ENCODE measurements at places on chromosomes 4 and X.

DNA sequence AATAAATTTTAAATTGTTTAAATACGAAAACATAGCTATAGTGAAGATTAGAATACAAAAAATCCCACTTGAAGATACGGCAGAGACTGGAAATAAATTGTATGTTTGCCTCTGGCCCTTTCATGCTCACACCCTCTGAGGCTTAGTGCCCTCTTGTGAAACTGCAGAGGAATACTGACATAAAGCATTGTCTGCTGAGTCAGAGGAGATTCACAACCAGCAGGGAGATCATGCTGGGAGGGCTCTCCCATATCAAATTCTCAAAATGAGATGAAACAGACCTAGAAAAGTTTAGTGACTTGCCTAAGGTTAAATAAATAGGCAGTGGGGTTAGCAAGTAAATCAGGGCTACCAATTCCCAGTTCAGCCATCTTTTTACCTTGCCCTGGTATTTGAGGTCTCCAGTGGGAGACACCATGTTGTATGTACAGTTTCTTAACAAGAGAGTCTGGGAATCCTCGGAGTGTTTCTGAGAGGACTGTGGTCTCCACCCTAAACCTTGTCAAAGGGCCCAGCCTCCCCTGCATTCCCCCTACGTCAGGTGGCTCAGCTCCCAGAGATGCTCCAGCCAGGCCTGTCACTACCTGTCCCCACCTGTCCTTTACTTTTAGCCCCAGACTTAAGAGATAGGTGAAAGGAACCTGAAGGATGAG, 581.4 kb upstream of the DIPK2B start:
- no peak for DNase-seq

DNA sequence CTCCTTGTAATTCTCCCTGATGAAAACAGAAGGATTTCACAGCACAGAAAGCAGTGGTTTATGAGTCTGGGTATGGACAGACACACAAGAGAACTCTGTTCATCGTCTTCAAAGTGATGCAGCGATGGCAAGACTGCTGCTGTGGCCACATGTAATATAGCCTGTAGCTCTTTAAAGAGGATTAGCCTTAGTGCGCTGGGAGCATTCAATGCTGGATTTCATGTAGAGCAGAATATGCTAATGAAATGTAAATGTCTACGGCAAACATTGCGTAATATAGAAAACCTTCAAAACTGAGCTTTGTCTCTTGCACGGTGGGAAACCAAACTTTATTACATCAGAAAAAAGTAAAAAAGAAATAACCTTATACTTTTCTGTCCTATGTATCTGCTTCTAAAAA, 42.9 kb downstream of the ALPK1 start:
- DNase-seq, result no peak

GRCh38 chr4:25856756-25857155, 6.0 kb downstream of the SEL1L3 start:
- DNase-seq, result no peak

GRCh38 chr4:10108818-10109783, 7.5 kb downstream of the WDR1 start:
- no peak for DNase-seq

DNA sequence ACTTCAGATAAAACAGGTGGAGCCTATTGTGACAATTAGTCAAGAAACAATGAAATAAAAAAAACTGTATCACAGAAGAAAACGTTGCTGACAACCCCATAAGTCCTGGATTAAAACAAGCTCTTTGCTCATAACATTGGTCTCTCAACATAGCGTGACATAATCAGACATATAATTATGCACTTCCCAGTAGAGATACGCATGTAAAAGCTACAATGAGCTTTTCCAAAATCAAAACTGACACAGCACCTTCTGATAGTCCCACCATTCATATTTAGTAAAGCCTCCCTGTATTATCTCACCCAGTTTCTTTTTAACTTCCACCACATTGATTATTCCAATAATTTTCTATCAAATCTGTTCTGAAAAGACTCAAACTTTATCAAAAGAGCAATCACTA, 372.1 kb upstream of the SMIM31 start:
- DNase-seq, result no peak

- DNase-seq, result no peak
Measured at GRCh38 chr4:43425206-43425605, 532.7 kb downstream of the GRXCR1 start.

- no peak for DNase-seq
Measured at GRCh38 chr4:27666943-27667342, 806.3 kb downstream of the STIM2 start.

DNA sequence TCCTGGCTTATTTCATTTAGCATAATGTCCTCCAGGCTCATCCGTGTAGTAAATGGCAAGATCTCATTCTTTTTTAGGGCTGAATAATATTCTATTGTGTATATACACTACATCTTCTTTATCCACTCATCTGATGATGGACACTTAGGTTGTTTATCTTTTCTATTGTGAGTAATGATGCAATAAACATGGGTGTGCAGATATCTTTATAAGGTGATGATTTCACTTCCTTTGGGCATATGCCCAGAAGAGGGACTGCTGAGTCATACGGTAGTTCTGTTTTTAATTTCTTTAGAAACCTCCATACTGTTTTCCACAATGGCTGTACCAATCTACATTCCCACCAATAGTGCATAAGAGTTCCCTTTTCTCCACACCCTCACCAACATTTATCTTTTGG, 317.6 kb upstream of the CNKSR2 start:
- DNase-seq, result no peak

GRCh38 chr4:130484826-130485225, 1388.9 kb downstream of the C4orf33 start:
- no peak for DNase-seq

GRCh38 chr4:159367781-159368080, 264.9 kb downstream of the RAPGEF2 start:
- no peak for DNase-seq

DNA sequence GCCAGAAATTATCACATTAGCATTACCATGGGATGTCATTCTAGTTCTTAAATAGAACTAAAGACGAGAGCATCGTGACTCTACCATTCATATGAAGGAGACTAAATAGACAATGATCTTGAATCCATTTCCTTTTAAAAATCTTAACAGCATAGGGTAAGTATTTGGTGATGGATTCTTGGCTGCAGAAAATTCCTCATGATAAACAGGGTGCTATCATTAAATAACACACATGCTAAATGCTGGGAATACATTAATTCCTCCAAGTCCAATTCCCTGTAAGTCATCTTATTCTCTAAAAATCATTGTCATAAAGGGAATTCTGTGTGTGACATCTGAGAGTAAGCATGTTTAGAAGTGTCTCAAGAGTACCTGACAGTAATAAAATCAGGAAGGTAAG, 470.4 kb upstream of the MAGEB2 start:
- no peak for DNase-seq

DNA sequence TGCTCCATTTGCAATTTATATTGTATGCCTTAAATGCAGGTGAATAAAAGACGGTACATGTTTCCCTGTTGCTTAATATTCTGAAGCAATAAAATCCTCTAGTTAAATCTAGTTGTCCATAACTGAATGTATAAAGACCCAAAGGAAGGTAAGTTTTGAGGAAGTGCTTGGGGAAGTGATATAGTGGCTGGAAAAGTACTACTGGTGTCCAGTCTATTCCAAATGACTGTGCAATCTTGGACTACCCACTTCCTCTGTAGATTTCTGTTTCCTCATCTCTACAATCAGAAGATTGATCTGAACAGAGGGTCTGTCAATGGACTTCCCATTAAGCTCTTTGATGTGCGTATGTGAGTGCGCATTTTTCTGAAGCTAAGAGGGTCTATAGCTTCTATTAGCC, 17.0 kb downstream of the SNCA start:
- no peak for DNase-seq

DNA sequence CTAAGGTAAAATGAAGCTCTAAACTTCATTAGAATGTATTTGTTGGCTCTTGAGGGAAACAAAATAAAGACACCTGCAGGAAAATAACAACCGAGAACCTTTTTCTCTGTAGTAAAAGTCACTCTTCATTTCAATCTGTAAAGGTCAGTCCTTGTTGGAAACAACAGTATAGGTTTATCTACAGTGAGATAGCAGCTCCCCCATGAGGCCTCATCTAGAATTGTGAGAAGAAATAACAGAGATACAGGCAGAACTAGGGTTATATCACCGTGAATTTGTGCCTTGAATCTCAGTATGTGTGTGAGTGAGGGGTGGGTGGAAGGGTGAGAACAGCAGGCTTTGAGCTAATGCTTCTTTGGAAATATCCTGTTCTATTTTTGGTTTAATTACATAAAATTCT, 107.8 kb upstream of the FMR1 start:
- DNase-seq, result peak; percentile 50

GRCh38 chr4:54296548-54297203, 67.6 kb downstream of the PDGFRA start:
- no peak for DNase-seq

- DNase-seq, result no peak
Measured at GRCh38 chr4:8316911-8317351, 47.4 kb downstream of the HTRA3 start.

- DNase-seq, result no peak
Measured at GRCh38 chr4:39528061-39528465, 824 bp upstream of the UGDH start.

DNA sequence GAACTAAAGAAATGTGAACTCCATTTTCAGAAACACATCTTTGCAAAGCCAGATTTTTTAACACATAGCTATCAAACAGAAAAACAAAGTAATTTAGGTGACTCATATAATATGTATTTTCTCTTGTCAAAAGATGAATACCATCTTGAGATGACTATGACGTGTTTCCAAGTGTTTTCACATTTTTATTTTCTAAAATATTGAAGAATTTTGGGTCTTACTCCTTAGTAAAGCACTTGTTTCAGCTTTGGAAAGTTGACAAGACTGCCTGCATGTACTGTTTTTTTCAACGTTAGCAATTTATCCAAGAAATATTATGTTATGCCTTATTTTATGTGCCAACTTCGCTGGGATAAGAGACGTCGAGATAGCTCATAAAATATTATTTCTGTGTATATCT, 733.9 kb upstream of the EPHA5 start:
- no peak for DNase-seq

GRCh38 chrX:140502491-140503237, 2.2 kb downstream of the SOX3 start:
- DNase-seq, result no peak

- DNase-seq, result no peak
Measured at GRCh38 chr4:37220685-37221084, 23.9 kb upstream of the NWD2 start.

GRCh38 chrX:11704725-11705495, 39.2 kb upstream of the ARHGAP6 start:
- DNase-seq, result no peak

DNA sequence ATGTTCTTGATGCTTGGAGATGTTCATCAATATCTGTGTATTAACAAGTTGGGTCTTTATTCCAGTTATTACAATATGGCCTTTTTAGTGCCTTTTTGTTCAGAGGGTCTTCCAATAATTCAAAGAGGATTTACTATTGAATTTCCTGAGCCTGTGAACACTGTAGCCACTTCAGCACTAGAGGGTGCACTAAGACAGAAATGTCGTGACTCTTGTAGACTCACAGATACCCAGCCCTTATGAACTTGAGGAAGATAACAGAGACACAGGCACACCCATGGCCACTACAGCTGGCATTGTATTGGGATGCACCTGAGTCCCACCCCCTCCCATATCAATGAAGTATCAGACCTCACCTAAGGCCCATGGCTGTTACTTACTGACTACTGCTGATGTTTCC, 54.4 kb upstream of the ACTRT1 start:
- peak; percentile 2 for DNase-seq

- DNase-seq, result no peak
Measured at GRCh38 chr4:99362768-99363167, 10.2 kb upstream of the ADH1C start.

GRCh38 chr4:7960790-7961655, 21.4 kb upstream of the AFAP1 start:
- DNase-seq, result no peak

DNA sequence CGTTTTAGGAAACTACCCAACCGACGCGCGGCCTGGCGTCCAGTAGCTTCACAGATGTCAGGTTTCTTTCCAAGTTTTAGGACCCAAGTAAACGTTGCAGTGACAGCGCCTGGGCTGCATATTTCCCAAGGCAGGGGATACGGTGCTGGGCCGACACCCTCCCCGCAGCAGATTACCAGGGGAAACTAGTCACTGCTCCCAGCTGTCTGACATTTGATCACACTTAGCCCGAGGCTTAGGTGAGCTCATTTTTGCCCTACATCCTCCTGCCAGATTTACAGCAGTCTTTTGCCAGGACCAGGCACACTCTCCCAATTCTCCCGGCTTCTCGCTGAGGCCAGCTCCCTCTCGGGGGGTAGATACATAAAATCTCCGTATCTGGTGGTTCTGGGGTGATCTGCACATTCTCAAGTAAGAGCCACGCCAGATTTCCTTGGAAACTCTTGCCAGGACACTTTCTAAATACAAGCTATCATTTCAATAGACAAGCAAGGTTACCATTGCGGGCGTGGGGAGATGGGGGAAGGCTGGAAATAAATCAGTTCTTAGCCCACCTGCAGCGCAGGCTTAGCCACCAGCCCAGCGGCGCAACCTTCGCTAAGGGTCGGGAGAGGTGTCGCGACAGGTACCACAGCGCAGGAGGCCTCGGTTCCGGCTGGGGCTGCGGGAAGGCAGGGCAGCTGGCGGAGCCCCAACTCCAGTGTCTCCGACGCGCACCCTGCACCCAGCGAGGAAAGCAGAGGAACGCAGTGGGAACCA, 2.5 kb upstream of the SOX3 start:
- no peak for DNase-seq

DNA sequence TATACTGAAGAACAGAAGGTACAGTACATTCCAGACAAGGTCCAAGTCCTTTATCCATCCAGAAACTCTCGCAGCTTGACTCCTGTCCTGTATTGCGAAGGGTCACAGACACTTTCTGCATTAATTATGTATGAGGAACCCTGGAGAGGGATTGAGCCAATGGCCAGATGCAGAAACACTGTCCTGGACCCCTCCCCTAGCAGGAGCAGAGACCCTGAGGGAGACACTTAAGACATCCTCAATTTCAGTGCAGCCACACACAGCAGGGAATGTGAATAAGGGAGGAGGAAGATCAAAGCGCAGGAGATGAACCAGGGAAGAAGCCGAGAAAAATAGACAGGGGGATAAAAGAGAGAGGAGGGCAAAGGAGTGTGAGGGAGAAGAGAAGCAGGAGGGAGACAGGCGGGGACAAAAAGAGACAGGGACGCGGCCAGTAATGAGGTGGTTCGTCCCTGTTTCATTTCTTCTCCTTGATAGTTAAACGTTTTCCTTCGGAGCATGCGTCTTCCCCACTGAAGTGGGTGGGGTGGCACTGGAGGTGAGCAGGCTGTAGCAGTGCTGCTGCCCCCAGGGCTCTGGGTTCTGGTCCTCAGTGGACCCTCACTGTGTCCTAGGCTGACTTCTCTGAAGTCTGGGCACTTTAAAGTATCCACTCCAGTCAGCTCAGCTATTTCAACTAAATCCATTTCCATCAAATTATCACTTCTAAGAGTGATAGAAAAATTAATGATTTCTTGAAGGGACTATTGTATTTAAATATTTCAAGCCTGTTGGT, 356.4 kb upstream of the NOCT start:
- DNase-seq, result no peak

- DNase-seq, result no peak
Measured at GRCh38 chr4:15012017-15012788, 9.9 kb downstream of the CPEB2 start.

GRCh38 chr4:32180086-32180485, 1459.9 kb downstream of the PCDH7 start:
- DNase-seq, result no peak
